Dorsolateral prefrontal cortex (tissue), 122 donors: ENCODE measurements at places on chromosomes 1 and 21.

DNA sequence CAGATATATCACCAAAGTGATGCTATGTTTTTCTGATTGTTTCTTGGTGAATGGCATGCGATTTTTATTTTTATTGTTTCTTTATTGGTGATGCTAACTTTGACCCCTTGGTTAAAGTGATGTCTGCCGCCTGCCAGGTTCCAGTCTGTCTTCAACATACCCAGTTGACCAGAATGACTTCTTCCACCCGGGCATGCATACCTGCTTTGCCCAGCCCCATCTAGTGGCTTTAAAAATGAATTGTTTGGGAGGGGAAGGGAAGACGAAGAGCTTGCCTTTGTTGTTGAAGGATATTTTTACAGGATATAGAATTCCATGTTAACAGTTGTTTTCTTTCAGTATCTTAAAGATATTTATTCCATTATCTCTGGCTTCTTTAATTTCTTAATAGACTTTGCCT lies 65.1 kb downstream of the ATG4C start:
- DNase-seq: no peak

GRCh38 chr1:21192284-21192683 lies 15.6 kb upstream of the EIF4G3 start:
- no peak for DNase-seq

- no peak for DNase-seq
Observed at GRCh38 chr21:46058431-46059145, 39.3 kb upstream of the COL6A2 start.

GRCh38 chr1:198176179-198176578 lies 19.4 kb downstream of the NEK7 start:
- DNase-seq: no peak

GRCh38 chr1:234957330-234958065 lies 171.1 kb downstream of the TOMM20 start:
- no peak for DNase-seq

GRCh38 chr1:182601416-182601786 lies 2.8 kb downstream of the RGS16 start:
- DNase-seq: peak; percentile 32

DNA sequence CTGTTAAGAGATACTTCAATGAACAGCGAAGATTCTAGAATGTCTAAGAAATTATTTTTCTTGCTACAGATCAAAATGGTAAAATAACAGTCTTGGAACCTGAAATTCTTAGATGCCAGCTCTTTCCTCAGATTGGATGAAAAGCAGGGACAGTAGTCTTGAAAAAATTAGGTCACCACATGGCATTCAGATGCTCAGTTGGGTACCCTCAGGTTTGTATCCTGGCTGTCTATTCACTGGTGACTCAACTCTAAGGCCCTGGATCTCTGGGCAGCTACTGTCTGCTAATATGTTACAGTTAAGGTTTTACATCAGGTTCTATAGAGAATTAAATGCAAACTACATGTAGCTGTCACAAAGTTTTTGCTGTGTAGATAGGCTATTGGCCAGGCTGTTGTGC lies 528.9 kb upstream of the ADAMTS5 start:
- no peak for DNase-seq

DNA sequence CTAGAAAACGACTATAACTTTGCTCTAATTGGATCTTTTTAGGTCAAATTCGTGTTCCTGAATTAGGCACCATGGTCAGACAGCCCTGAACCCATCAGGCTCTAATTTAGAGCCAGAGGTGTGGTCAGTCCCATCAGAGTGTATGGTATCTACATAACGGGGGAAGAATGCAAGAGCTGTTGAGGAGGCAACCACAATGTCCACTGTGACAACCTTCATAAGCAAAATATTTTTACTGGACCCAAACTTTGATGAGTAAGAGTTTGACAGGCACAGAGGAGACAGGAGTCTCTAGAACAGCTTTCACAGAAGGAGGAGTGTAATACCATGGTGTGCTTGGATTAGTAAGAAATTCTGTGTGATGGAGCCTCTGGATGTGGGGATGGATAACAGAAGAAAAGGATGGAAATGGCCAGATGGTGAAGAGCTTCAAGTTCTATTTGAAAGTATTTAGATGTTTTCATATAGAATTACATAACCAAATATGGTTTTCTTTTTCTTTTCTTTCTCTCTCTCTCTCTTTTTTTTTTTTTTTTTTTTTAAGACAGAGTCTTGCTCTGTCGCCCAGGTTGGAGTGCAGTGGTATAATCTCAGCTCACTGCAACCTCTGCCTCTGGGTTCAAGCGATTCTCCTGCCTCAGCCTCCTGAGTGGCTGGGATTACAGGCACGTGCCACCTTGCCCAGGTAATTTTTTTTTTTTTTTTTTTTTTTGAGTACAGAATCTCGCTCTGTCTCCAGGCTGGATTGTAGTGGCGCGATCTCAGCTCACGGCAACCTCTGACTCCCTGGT lies 24.9 kb downstream of the UBE2U start:
- no peak for DNase-seq

- DNase-seq: no peak
Observed at GRCh38 chr1:115229016-115229415, 109.0 kb downstream of the NGF start.

DNA sequence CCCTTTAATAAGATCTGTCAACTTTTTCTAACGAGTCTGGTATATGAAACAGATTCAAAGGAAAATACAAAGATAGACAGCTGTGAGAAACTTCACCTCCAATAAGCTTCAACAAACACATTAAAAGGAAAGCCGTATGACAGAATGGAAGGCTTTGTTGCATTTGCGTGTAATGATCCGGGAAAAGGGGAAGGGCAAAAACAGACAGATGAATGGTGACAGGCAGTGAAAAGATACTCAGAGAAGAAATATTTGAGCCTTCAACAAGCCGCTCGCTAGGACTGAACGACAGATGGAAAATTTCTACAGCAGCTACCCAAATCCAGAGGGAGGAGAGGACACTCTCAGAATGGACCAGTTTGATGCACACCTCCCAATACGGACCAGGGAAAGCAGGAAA lies 14.9 kb downstream of the COPA start:
- no peak for DNase-seq

DNA sequence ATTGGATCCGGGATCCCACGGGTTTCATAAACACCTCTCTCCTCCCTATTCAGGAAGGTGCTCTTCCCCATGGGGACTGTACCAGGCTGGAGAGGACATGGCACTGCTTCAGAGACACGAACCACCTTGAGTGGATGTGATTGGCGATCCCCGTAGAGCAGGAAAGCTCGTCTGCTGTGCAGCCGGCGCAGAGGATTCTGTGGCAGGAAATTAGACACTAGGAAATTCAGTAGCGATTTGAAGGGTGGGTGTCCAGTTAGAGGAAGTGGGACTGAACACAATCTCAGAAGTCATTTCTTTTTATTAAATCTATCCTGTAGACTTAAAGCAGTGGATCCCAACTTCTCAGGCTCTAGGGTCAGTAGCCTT lies 767 bp downstream of the PDIK1L start:
- no peak for DNase-seq

DNA sequence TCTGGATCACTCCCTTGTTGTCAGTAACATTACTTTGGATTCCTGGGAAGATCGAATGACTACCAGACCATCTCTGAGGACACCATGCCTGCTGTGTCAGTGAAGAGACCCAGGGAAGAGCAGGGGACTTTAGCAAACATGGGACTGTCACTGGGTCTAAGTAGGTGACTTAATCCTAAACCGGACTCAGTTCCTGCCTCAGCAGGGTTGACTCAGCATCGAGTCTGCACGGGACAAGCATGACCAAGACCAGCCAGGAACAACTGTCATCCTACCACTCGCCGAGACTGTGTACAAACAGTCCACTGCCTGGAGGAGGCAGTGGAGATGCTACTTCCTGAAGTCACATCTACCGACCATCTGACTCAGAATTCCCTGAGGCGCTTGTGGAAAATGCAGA lies 53.2 kb upstream of the RAB4A start:
- DNase-seq: no peak

GRCh38 chr1:212062832-212063438 lies 27.4 kb downstream of the DTL start:
- DNase-seq: no peak

- DNase-seq: peak; percentile 84
Observed at GRCh38 chr21:33380483-33380998, 22.7 kb upstream of the IFNGR2 start.

- no peak for DNase-seq
Observed at GRCh38 chr1:53987880-53988279, 30.1 kb downstream of the LDLRAD1 start.

DNA sequence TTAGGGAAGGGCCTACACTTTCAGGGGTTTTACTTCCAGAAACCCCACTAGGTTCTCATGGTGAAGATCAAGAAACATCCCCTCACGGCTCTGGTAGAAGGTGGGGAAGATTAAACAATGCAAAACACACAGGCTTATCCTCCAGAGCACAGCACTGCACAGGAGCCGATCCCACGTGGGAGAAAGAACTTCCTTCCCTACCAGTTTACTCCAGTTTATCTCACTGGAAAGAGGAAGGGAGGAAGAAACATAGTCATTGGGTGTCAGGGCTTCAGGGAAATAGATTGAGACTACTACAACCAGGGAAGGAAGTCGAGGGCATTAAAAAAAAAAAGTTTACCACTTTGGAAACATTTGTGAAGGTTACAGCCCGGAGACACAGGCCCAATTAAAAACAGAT lies 164.4 kb downstream of the NTPCR start:
- no peak for DNase-seq

- no peak for DNase-seq
Observed at GRCh38 chr1:222784916-222785315, 29.9 kb upstream of the DISP1 start.

- no peak for DNase-seq
Observed at GRCh38 chr1:45057542-45057941, 45.5 kb downstream of the UROD start.

GRCh38 chr1:200889571-200889970 lies 5.1 kb upstream of the INAVA start:
- DNase-seq: no peak

- no peak for DNase-seq
Observed at GRCh38 chr21:28126521-28127174, 866.0 kb downstream of the LTN1 start.

DNA sequence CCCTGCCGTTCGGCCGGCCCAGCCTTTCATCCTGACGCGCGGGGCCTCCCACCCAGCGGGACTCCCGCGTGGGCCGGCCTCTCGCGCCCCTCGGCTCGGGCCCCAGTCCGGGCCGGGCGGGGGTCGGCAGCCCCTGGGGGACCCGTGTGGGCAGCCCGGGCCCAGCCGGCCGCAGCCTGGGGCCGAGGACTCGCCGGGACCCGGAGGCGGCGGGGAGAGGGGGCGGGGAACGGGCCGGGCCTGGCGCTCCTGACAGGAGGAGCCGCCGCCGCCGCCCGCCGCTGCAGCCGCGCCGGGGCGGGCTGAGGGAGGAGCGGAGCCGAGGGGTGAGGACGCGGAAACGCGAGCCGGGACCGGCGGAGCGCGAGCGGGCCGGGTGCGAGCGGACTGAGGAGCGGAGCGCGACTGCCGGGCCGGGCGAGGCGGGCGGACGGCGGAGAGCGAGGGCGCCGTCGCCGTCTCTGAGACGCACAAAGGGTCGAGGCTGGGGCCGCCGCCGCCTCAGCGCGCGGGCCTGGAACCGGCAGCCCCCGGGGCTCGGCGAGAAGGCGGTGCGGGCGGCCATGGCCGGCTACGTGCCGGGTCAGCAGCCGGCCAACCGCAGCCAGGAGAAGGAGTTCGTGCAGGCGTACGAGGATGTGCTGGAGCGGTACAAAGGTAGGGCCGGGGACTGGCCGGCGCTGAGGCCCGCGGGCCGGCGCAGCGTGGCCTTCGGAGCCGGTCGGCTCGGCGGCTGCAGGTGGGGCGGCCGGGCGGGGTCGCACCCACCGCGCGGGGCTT lies 79.1 kb downstream of the NDUFS5 start:
- DNase-seq: peak; percentile 72

DNA sequence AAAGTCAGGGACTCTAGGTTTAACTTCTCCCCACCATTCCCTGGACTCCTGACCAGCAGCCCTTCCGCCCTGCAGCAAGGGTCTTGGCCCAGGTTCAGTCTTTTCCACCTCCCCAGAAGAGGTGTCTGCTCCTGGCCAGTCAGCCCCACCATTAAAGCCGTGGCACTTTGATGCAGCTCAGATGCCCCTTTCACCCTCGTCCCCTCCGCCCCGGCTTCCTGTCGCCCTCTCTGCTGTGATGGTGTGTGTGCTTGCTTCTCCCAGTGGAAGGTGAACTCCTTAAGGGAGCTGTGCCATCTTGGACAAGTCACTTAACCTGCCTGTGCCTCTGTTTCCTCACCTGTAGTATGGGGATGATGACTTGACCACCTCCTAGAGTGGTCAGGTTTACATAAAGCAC lies 17.8 kb upstream of the TTC4 start:
- no peak for DNase-seq

DNA sequence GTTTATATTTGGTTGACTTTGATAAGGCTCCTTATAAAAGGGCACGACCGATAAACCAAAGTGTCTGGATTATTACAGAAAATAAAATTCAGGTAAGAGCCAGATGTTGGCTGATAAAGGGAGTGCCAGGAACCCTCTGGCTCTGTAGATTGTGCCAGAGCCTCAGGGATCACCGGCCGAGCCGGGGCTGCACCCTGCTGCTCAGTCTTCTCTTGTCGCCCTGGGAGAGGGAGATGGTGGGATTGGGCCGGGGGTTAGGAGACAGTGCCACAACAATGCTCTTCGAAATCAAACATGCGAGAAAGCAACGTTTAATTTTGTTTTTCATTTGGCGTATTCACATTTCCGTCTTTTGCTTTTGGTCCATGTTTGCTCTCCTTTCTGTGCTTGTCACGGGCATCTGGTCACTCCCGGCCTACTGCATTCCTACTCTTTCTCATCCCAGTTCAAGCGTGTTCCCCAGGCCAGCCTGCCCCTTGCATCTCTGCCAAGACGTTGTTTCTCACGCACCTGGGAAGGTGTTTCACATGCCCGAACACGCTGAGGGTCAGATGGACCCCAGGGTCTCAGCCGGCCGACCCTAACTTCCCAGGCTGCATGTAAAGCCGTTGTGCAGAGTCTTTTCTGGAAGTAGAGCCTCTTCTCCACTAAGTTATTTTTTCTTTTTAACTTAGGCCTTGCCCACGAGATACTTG lies 18.8 kb upstream of the C2CD2 start:
- peak; percentile 18 for DNase-seq

GRCh38 chr1:235971020-235971419 lies 93.9 kb downstream of the NID1 start:
- no peak for DNase-seq

GRCh38 chr1:84278905-84279304 lies 22.6 kb upstream of the SAMD13 start:
- DNase-seq: no peak

- DNase-seq: no peak
Observed at GRCh38 chr1:58568271-58568860, 8.7 kb downstream of the TACSTD2 start.

DNA sequence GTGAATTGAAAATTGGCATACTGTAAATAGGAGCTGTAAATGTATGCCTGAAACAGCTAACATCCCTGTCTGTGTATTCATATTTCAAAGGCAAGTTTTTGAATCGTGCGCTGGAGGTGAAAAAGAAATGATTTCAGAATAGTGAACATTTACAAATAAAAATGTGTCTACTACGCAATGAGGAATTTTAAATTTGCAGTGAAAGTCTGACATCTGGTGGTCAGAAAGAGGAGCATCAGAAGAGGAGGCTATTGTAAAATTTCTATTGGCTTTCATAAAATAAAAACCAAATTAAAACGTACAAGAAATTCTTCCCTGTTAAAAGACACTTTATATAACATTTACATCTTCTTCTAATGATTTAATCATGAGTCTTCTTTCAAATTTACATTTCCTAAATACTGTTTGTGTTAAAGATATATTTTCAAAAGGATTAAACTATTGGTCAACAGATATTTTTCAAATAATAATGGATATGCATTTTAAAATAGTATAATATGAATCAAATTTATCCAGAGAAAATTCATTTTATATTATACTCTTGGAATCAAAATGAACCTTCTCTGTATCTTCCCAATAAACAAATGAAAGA lies 113.7 kb upstream of the RRP15 start:
- DNase-seq: no peak
